ENCODE measurements at places on chromosomes 11 and 22. TPM values are rescaled to one million over a fixed set of nuclear protein-coding genes. Genes with fewer than 3 reads are reported as not detected.

Gene BBOX1
- total RNA-seq = not detected

DNA sequence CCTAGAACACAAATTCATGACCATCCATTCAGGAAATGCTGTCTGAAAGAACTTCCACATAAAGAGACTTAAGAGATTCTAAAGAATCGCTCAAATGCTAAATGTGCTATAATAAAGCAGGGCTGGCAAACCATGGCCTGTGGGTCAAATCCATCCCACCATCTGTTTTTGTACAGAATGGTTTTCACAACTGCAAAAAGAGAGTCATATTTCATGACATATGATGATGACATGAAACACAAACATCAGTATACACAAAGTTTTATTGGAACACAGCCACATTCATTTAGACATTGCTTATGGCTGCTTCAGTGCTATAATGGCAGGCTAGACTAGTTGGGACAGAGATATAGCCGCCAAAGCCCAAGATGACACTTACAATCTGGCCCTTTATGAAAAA is 85.1 kb downstream of the RRAS2 start:
- DNase-seq = no peak
- peaks cover 4% of the 10 kb centered on the region for H3K4me1 ChIP-seq
- H3K36me3 ChIP-seq = peaks cover 36% of the 10 kb centered on the region
- no peaks in the 10 kb centered on the region for H3K27me3 ChIP-seq
- no peak overlapping the region for H3K27ac ChIP-seq

GRCh38 chr11:34433899-34434298 is 4.8 kb upstream of the CAT start:
- no peaks in the 10 kb centered on the region for H3K36me3 ChIP-seq
- H3K27ac ChIP-seq = no peak overlapping the region
- no peak for DNase-seq
- H3K4me3 ChIP-seq = no peak overlapping the region

DNA sequence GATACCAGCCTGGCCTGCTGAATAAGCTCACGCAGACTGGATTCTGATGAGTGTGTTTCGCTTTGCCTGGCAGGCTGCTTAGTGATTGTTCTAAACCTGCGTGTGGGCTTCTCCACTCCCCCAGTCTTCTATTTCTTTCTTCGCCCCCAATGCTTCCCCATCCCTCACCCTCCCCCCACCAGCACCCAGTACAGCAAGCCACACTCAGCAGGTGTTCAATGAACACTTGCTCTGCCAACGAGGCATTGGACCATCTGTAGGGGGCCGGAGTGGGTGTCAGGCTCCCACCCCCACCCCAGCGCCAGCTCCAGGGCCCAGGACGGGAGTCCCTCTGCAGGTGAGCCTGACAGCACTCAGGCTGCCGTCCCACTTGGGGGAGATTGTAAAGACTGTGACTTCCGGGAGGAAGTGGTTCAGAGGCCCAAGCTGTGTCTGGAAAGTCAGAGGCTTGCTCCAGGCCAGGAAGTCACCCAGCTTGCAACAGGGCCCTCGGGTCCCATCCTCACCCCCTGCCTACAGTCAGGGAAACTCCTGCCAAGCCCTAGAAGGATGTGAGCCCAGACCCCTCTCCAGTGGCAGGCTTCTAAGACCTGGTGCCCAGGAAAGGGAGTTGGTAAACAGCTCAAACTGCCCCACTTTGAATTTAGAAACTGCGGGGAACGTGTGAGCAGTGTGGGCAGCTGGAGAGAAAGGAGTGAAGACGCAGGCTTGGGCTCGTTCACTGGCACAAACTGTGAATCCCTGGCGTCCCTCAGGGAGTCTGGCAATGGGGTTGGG is 66.3 kb upstream of the PRDM11 start:
- no peaks in the 10 kb centered on the region for H3K36me3 ChIP-seq
- H3K4me3 ChIP-seq = no peak overlapping the region
- no peak overlapping the region for H3K27ac ChIP-seq

Gene MFRP
- total RNA-seq = 0.03 TPM

DNA sequence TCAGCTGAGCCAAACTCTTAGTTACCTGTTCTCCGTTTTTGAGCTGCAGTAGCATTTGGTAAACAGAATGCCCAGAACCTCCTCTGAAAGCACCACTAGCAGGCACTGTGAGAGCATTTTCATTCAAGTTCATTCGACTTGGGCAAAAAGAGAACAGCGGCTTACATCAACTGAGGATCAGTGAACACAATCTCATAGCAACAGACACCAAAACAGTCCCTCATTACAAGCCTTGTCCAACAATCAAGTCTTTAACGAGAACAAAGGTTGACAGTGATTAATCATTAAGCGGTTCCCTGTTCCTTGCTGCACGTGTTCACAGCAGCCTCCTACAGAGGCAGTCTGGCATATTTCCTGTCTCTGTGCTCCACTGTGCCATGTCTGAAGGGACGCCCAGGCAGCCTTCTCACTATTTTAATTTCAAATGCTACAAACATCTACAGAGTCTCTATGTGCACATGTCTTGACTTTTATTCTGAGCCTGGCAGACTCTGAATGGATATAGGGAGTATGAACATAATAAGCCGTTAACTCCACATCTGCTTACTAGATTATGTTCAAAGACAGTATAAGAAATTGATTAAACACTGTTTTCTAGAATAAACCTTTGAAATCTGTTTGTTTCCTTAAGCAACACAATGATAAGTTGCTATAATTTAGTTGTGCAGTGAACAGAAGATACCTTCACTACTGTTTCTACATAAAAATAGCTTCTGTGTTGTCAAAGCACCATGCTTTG is 88.3 kb upstream of the MTMR2 start:
- peaks cover 44% of the 10 kb centered on the region for H3K4me1 ChIP-seq
- no peaks in the 10 kb centered on the region for H3K27me3 ChIP-seq
- H3K4me3 ChIP-seq = no peak overlapping the region
- peak; percentile 69 for DNase-seq
- H3K27ac ChIP-seq = no peak overlapping the region
- no peaks in the 10 kb centered on the region for H3K36me3 ChIP-seq

GRCh38 chr22:30732426-30732825 is 37.8 kb downstream of the OSBP2 start:
- no peak overlapping the region for H3K4me3 ChIP-seq
- no peaks in the 10 kb centered on the region for H3K27me3 ChIP-seq
- H3K27ac ChIP-seq = no peak overlapping the region
- no peaks in the 10 kb centered on the region for H3K36me3 ChIP-seq
- peak; percentile 41 for DNase-seq
- H3K4me1 ChIP-seq = no peaks in the 10 kb centered on the region

GRCh38 chr22:21599053-21599893 is 30.5 kb downstream of the YDJC start:
- H3K36me3 ChIP-seq = peaks cover 12% of the 10 kb centered on the region
- H3K4me3 ChIP-seq = no peak overlapping the region
- no peak overlapping the region for H3K27ac ChIP-seq
- H3K27me3 ChIP-seq = no peaks in the 10 kb centered on the region

DNA sequence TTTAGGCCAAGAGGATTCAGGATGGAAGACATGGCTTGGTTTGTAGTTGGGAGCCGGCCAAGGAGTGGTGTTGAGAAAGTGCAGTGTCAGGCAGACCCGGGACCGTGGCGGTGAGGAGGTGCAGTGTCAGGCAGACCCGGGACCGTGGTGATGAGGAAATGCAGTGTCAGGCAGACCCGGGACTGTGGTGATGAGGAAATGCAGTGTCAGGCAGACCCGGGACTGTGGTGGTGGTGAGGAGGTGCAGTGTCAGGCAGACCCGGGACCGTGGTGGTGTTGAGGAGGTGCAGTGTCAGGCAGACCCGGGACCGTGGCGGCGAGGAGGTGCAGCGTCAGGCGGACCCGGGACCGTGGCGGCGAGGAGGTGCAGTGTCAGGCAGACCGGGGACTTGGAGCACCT is 59.7 kb downstream of the LRP5 start:
- no peaks in the 10 kb centered on the region for H3K27me3 ChIP-seq
- H3K36me3 ChIP-seq = no peaks in the 10 kb centered on the region
- DNase-seq = no peak
- H3K4me3 ChIP-seq = no peak overlapping the region

Gene LIPT2
- total RNA-seq = 19.5 TPM

Gene SMTNL1
- total RNA-seq = not detected

Gene FAM111A
- 38.1 TPM for total RNA-seq

Gene CCDC73
- not detected for total RNA-seq

- H3K27ac ChIP-seq = no peak overlapping the region
- H3K36me3 ChIP-seq = no peaks in the 10 kb centered on the region
- no peaks in the 10 kb centered on the region for H3K27me3 ChIP-seq
These were observed 39.6 kb downstream of the ARRB1 start for GRCh38 chr11:75311858-75312288.

Gene GPR83
- total RNA-seq = 0.17 TPM

GRCh38 chr11:6576471-6577373 is 26.7 kb downstream of the RRP8 start:
- no peaks in the 10 kb centered on the region for H3K27me3 ChIP-seq
- H3K4me3 ChIP-seq = no peak overlapping the region
- H3K4me1 ChIP-seq = no peaks in the 10 kb centered on the region
- no peaks in the 10 kb centered on the region for H3K36me3 ChIP-seq
- peak; percentile 7 for DNase-seq
- H3K27ac ChIP-seq = no peak overlapping the region

Gene PLEKHB1
- total RNA-seq = 10.3 TPM

DNA sequence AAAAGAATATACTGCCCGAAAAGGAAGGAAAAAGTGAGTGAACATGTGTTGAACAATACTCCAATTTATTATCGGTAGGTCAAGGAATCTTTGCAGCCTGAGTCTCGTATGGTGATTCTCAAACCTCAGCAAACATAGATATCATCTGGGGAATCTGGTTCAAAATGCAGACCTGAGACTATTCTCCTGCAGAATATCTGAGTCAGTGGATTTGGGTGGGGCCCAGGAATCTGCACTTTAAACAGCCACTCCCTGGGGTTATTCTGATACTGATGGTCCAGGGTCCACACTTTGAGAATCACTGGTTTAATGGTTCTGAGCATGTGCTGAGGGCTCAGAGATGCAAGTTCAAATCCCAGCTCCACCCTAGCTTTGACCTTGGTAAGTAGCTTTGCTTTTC is 53.6 kb upstream of the GRK3 start:
- no peaks in the 10 kb centered on the region for H3K36me3 ChIP-seq
- no peak overlapping the region for H3K4me3 ChIP-seq
- H3K4me1 ChIP-seq = peaks cover 19% of the 10 kb centered on the region
- no peaks in the 10 kb centered on the region for H3K27me3 ChIP-seq
- DNase-seq = no peak
- H3K27ac ChIP-seq = no peak overlapping the region

DNA sequence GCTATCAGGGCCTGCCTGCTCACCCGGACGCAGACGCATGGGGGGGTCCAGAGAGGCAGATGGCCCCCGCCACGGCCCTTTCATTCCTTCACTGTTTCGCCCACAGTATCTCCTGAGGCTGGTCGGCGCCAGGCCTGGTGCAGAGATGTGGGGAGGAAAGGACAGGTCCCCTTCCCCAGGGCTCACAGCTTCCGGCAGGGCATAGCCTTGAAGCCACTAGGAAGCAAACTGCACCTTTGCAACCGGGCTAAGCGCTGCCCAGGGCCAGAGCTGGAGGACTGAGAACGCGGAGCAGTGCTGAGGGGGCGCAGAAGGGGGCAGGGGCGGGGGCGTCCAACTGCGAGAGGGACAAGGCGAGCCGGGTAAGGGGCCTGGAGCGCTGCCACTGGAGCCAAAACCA is 20.2 kb upstream of the FLRT1 start:
- DNase-seq = no peak
- H3K4me3 ChIP-seq = no peak overlapping the region
- H3K4me1 ChIP-seq = peaks cover 4% of the 10 kb centered on the region
- H3K27me3 ChIP-seq = peaks cover 77% of the 10 kb centered on the region

Gene MS4A12
- total RNA-seq = 0.21 TPM

Gene RIC3
- total RNA-seq = 17.8 TPM

GRCh38 chr11:102800767-102801166 is 2.8 kb upstream of the MMP1 start:
- no peak overlapping the region for H3K4me3 ChIP-seq
- no peak for DNase-seq
- no peak overlapping the region for H3K27ac ChIP-seq
- H3K4me1 ChIP-seq = 0 out of 2 replicates have a peak, but pooled peaks cover under 1% of the 10 kb centered on the region

GRCh38 chr11:10797531-10797930 is 11.2 kb downstream of the EIF4G2 start:
- no peaks in the 10 kb centered on the region for H3K4me1 ChIP-seq
- H3K36me3 ChIP-seq = peaks cover 55% of the 10 kb centered on the region
- H3K27ac ChIP-seq = 0 out of 2 replicates have a peak overlapping the region, but pooled peaks have one; percentile 18
- no peak for DNase-seq
- H3K27me3 ChIP-seq = 0 out of 2 replicates have a peak, but pooled peaks cover 5% of the 10 kb centered on the region

- H3K27ac ChIP-seq = no peak overlapping the region
- no peaks in the 10 kb centered on the region for H3K4me1 ChIP-seq
- H3K4me3 ChIP-seq = no peak overlapping the region
- no peaks in the 10 kb centered on the region for H3K27me3 ChIP-seq
- DNase-seq = no peak
- no peaks in the 10 kb centered on the region for H3K36me3 ChIP-seq
These were observed 158.8 kb downstream of the CACNA1I start for GRCh38 chr22:39729141-39729934.

GRCh38 chr11:5303626-5304025 is 1.9 kb upstream of the OR51B4 start:
- H3K27ac ChIP-seq = no peak overlapping the region
- H3K4me3 ChIP-seq = no peak overlapping the region
- no peaks in the 10 kb centered on the region for H3K27me3 ChIP-seq
- no peaks in the 10 kb centered on the region for H3K4me1 ChIP-seq

Gene PRODH
- 67.4 TPM for total RNA-seq

Gene NXPE4
- total RNA-seq = not detected

- H3K36me3 ChIP-seq = no peaks in the 10 kb centered on the region
- no peak overlapping the region for H3K27ac ChIP-seq
- DNase-seq = no peak
- no peaks in the 10 kb centered on the region for H3K4me1 ChIP-seq
- no peaks in the 10 kb centered on the region for H3K27me3 ChIP-seq
These were observed 92.3 kb upstream of the CD44 start for GRCh38 chr11:35046681-35047080.

DNA sequence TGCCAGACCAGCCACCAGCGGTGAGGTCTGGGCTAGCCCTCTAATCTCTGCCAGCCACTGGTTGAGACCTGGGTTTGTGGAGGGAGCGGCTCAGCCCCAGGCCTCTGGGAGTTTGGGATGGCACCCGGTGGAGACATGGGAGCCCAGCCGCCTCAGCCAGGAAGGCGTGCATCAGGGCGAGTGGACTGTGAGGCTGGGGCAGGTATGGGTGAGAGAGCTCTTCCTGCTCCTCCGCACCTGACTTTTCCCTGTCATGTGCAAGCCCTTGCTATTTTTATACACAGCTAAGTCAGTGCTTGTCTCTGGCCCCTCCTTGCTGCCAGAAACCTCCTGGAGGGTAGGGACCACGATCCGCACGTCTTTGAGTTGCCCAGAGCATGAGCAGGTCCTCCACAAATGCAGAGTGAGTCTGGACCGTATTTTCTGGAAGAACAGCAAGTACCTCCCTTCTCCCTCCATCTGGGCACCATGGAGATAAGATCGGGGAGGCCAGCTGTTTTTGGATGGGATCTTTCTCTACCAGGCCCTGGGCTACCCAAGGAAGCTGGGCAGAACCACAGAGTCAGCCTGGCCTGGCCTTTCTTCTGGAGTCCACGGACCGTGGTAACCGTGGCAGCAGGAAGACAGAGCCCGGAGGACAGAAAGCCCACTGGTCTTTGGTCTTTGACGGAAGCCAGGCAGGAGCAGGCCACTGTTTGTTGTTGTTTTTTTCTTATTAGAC is 53.3 kb downstream of the IGLL1 start:
- no peak overlapping the region for H3K27ac ChIP-seq
- H3K27me3 ChIP-seq = peaks cover 50% of the 10 kb centered on the region
- H3K4me1 ChIP-seq = no peaks in the 10 kb centered on the region
- H3K36me3 ChIP-seq = no peaks in the 10 kb centered on the region
- DNase-seq = no peak

Gene MGAT3
- total RNA-seq = 10.2 TPM

Gene MAML2
- 5.7 TPM for total RNA-seq

GRCh38 chr11:113789675-113790320 is 10.2 kb downstream of the CLDN25 start:
- DNase-seq = no peak
- H3K4me3 ChIP-seq = no peak overlapping the region
- H3K27me3 ChIP-seq = no peaks in the 10 kb centered on the region

All from GM23338 (cell line).